ENCODE measurements at places on chromosomes 2 and 18.

DNA sequence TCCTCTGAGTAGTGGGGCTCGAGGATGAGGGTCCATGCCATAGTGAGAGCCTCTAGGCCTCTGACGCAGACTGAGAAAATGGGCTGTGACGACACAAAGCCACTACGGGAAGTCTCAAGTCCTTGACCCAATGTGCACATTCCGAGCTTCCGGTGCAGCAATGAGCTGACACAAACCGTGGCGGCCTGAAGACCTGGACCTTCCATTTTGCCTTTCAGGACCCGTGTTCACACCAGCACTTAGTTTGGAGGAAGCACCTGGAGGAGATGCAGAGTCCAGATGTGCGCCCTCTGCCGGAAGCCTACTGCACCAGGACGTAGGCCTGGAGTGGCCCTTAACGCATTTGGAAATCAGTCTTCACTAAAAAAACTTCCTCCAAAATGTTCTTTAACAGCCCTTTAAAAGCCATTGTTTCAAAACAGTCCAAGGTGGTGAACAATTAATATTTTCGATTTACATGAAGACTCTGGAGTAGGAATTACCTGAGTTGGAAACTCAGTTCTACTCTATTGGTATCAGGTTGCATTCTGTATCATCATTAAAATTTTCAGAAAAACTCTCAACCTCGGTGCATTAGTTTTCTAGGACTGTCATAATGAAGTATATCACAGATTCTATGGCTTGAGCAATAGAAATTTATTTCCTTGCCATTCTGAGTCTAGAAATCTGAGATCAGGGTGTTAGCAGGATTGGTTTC, 33.9 kb downstream of the BMP10 start:
- peak; percentile 55 for DNase-seq

DNA sequence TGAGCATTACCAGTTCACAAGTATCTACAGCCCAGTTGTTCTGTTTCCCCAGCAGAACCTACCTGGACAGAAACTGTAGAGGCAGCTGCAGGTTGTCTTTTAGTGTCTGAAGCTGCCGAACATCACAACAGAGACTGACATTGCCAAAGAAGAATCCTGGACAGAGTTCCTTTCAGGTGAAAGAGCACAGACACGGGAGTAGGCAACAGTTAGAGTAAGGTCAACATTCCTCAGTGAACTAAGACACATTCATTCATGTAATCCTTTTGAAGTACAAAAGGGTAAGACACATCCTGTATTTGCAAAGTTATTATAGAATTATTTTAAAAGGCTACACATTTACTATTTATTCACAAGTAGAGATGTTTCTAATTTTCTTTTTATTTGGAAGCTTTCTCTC, 14.3 kb downstream of the NPC1 start:
- DNase-seq: no peak

- DNase-seq: no peak
These were observed 36.3 kb downstream of the STAT4 start for GRCh38 chr2:191114403-191114886.

- DNase-seq: peak; percentile 85
These were observed 1.5 kb upstream of the KLHL30 start for GRCh38 chr2:238136820-238137537.

GRCh38 chr2:164515030-164515429, 106.3 kb downstream of the GRB14 start:
- DNase-seq: no peak

DNA sequence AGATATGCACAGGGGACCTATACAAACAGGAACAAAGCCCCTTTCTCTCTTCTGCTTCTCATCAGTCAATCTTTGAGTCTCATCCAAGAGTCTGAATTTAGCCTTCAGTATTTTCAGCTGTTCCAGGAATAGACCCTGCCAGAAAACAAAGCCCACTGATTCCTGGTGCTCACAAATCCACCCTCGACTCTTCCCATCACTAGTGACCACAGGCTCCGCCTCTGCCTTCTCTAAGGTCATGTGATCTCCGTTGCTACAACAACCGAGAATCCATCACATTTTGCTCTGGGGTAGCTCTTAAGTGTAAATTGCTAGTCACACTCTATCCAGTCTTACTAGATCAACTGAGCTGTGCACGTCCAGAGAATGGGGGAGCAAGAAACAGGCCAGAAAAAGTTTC, 46.4 kb upstream of the SPTBN1 start:
- DNase-seq: no peak

GRCh38 chr2:174612970-174613369, 15.4 kb upstream of the WIPF1 start:
- DNase-seq: no peak

DNA sequence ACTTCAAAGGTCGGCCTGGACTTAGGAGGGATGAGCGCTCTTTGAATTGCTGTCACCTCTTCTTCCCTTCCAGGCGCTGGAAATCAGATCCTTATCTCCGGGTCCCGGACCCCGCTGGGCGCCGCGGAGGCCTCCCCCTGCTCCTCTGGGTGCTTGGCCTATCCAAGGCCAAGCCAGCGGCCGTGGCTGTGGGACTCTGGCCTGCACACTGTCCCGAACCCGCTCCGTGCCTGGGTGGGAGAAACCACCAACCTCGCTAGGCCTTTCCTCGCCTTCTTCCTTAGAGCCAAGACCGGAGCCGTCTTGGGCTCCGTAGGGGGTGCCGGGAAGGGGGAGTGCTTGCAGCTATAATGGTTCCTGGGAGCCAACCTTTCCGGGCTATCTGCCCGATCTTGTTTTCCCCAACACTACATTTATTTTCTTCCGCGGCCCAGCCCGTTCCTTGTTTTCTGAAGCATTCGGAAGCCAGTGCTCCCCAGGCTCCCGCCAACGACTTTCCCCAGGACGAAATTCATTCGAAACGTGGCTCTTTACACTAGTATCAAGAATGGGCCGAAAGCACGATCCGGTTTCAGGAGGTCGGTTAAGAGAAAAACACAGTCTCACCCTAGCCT, 2.4 kb downstream of the OSR1 start:
- DNase-seq: no peak

- DNase-seq: peak; percentile 43
These were observed 182.3 kb downstream of the RDH14 start for GRCh38 chr2:18378020-18378653.

- DNase-seq: peak; percentile 63
These were observed 76.0 kb upstream of the MEX3C start for GRCh38 chr18:51273437-51273836.

GRCh38 chr18:36903215-36903928, 74.4 kb downstream of the KIAA1328 start:
- peak; percentile 49 for DNase-seq

GRCh38 chr2:238950551-238950950, 102.7 kb downstream of the TWIST2 start:
- no peak for DNase-seq

DNA sequence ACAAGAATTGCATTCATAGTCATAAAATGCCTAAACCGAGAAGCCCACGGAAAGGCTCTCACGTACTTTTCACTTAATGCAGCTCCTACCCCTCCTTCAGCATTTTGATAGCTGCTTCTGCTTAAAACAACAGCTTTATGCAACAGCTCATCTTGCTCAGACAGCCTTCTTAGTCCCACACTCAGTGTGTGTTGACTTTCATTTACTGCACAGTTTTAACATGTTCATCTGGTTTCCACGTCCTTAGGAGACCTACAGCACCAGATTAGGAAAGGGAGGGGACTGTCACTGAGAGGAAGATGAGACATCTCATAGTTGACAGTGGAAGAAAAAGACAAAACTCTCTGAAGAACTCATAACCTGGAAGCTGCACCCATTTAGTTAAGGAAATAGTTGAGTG, 435.4 kb downstream of the SETBP1 start:
- no peak for DNase-seq

Measured in amniotic epithelial cell (primary cell).